ENCODE measurements at places on chromosomes 3 and 15. TPM values are rescaled to one million over a fixed set of nuclear protein-coding genes. Genes with fewer than 3 reads are reported as not detected.

- no peak for DNase-seq
Observed at GRCh38 chr3:105385179-105385578, 18.5 kb downstream of the ALCAM start.

DNA sequence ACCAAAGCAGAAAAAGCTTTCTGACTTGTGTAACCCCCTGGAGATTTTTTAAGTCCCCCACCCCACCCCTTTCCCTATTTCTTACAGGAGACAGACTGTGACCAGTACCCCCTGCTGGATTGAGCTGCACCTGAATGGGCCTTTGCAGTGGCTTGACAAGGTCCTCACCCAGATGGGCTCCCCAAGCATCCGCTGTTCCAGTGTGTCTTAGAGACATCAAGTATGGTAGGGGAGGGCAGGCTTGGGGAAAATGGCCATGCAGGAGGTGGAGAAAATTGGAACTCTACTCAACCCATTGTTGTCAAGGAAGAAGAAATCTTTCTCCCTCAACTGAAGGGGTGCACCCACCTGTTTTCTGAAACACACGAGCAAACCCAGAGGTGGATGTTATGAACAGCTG lies 64.1 kb downstream of the AAGAB start:
- DNase-seq = no peak

DNA sequence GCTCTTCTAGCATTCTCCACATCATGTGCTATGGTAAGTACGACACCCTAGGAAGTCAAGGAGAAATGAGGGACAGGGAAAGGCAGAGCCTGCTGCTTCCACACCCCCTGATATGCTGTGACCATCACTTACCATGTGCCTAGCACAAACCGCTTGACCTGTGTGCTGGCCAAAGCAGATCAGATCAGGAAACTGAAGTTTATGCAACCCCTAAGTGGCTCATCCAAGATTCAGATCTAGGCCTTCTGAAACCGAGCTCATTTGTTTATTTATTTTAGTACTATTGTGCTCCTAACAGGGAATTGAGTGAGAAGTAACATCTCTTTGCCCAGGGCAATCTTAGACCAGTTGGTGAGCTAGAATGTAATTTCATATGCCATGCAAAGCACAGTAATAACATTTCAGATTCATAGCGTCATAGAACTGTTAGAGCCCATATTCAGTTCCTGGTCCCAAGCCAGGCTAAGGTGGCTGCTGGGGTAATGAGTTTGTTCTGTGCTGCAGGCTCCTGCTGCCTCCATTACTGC lies at the start of gene RTP2:
Gene RTP2, minus strand, starts transcription at position 51 of the 527 bp plus-strand sequence. CDS start 429 bp downstream, outside the sequence.
- DNase-seq = no peak

DNA sequence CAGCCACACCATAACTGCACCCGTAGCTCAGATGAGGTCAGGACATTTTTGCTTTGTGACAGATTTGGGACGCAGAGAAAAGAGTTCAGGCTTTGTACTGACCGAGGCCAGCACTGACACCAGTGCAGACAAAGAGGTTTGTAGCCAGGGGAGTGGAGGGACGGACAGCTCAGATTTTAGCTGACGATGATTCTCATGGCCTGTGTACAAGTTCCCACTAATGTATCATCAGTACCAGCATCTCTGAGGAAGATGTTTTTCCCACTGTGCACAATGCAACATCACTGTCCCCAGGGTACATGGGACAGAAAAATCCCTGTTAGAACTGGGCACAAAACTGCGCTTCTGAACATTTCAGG lies 112.7 kb downstream of the SLCO3A1 start:
- DNase-seq = no peak

DNA sequence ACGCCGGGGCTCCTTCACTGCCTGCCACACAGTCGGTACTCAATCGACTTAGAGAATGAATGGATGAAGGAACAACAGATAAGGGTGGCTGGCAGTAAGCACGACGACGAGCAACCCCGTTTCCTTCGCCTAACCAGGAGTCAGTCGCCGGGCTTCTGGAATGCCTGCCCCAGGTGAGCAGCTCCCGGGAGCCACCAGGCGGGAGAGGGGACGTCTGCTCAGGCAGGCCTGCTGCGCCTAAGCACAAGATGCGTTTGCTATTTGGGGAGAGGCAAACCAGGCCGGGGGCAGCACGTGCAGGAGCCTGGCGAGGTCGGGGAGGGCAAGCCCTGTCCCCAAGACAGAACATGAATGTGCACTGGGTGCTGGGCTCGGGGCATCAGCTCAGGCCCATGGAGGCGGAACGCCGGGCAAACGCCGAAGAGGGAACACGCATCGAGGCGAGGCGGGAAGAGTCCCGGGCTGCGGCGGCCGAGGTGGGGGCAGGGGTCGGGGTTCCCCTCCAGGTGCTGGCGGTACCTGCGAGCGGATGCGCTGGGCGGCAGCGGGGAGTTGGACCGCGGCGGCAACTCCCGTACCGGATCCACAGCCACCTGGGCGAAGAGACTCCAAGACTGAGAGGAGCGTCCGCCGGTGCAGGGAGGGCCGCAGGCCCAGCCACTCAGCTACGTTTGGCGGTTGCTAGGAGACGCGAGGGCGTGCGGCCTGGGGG lies at the start of gene CFAP92:
Gene CFAP92, minus strand, starts transcription at position 616 of the 712 bp plus-strand sequence. CDS start 772 bp downstream, outside the sequence.
- peak; percentile 94 for DNase-seq

DNA sequence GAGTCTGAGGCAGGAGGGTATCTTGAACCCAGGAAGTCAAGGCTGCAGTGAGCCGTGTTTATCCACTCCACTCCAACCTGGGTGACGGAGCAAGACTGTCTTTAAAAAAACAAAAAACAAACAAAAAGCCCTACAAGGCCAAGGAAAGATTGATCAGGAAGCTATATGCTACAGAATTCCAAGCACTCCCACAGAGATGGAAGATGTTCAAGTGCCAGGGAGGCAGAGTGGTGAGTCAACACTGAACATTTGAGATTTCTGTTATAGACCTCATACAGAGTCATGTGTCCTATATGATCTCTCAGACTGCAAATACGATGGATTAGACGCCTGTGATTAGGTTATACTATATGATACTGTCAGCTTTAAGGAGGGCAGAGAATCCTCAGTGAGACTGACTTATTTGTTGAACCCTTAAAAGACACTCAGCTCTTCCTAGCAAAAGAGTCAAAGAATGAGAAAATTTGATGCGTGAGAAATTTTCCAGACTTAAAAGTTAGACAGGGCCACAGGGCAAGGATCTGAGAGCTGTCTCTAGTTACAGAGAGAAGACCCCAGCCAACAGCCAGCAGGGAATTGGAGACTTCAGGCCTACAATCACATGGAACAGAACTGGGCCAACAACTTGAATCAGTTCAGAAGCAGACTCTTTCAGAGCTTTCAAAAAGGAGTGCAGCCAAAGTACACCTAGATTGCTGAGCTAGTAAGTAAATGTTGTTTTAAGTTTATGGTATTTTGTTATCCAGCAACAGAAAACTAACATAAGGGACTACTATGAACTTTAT lies 107.6 kb downstream of the PIK3CB start:
- DNase-seq = no peak

GRCh38 chr3:71599416-71599815 lies 15.9 kb upstream of the FOXP1 start:
- no peak for DNase-seq

- DNase-seq = no peak
Observed at GRCh38 chr3:99365979-99366378, 272.4 kb upstream of the COL8A1 start.

- DNase-seq = no peak
Observed at GRCh38 chr3:149251186-149251585, 29.6 kb upstream of the CP start.

- no peak for DNase-seq
Observed at GRCh38 chr3:99287876-99288275, 350.5 kb upstream of the COL8A1 start.

DNA sequence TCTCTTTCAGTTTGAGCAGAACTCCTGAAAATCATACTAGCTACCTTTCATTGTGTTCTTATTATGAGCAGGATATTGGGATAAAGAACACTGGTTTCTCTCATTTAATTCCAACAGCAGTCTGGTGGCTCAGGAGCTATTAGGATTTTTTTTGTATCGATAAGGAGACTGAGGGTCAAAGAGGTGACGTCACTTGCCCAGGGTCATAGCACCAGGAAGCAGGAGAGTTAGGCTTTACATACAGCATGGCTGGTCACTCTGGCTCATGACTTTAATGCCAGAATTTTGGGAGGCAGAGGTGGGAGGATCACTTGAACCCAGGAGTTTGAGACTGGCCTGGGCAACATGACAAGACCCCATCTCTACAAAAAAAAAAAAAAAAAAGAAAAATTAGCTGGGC lies 113.6 kb downstream of the ADAMTS9 start:
- no peak for DNase-seq

DNA sequence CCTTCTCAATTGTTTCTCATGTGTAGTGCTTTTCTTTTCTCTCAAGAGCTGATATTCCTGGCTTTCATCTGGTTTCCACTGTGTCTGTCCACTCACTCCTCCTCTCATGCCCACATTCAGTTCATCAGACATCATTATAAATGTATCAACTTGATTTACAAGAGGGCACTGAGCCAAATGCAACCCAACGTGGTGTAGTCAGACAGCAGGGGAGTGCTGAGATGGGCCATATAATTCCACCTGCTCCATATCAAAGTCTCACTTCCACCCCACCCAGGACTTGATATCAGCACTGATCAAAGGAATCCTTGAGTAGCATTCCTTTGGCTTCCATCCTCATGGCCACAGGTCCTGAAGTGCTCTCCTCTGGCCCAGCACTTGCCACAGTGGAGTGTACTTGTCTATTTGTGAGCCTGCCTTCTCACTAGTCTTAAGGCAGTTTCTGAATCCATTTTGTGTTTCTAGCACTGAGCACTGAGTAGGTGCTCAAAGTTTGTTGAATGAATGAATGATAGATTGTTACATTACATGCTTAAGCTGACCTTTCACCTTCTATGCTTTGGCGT lies 252.8 kb downstream of the CLSTN2 start:
- no peak for DNase-seq

DNA sequence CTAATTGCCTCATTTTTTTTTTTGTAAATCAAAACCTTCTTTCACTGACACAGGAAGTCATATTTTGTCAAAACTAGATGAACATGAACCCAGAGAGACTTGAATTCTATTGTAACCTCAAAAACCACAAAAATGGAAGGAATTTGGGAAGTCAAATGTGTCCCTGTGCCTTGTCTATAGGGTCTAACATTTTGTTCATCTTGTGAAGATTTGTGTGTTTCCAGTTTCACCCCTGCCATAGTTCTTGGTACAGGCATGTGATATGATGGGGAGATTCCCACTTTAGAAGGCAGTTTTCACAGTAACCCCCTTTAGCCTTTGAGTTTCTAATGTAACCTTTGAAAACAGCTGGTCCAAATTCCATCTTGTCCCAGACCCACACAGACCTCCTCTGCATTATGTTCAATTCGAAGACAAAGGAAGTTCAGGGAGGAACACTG lies 318.5 kb upstream of the ADAMTS9 start:
- DNase-seq = no peak

DNA sequence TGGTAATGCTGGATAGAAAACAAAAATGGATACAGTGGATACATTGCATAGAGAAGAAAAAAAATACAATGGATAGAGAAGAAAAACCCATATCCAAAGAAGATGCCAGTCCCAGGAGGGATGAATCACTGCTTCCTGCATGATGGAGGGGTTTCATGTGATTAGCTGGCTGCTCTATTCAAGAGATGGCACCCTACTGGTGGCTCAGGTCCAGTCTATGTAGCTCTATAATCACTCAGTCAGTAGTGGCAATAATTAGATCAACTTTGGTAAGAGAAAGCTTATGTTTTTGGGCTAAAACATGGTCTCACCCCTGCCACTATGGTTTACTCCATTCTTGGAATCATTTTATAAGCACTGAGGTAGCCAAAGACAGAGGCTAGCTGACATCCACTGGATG lies 33.7 kb upstream of the NOX5 start:
- no peak for DNase-seq

IL17RB gene
- 7.0 TPM for total RNA-seq

POLR2M gene
- 70.4 TPM for total RNA-seq

ISLR2 gene
- total RNA-seq = 0.20 TPM

CCDC191 gene
- total RNA-seq = 2.9 TPM

CSTA gene
- not detected for total RNA-seq

CFAP91 gene
- total RNA-seq = not detected

P2RY14 gene
- 4.7 TPM for total RNA-seq

SLC27A2 gene
- 36.4 TPM for total RNA-seq

SKOR1 gene
- total RNA-seq = 0.23 TPM

CYP1A2 gene
- total RNA-seq = not detected
